ENCODE measurements at places on chromosomes 3 and 15.

- peaks cover 5% of the 10 kb centered on the region for H3K4me1 ChIP-seq
- H3K27ac ChIP-seq, result no peak overlapping the region
- H3K4me3 ChIP-seq, result no peak overlapping the region
- H3K27me3 ChIP-seq, result no peaks in the 10 kb centered on the region
Observed at GRCh38 chr3:177590826-177591225, 393.5 kb upstream of the TBL1XR1 start.

DNA sequence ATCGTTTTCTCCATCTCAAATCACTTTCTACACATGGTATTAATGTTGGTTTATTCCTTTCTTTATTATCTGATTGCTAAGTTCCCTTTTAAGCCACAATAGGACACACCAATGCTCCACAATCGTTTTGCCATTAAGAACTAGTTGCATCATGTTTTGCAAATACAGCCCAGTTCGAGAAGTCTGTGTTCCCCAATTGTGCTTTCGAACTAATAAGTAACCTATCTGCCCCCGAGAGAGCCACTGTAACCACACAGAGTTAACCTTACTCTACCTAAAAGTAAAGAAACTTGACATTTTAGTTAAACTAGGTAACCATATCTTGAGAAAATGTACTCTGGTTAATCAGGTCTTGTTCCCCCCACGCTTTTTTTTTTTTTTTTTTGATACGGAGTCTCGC lies 39.1 kb downstream of the MAGI1 start:
- no peaks in the 10 kb centered on the region for H3K27me3 ChIP-seq
- no peak for DNase-seq
- no peaks in the 10 kb centered on the region for H3K4me1 ChIP-seq
- H3K27ac ChIP-seq, result no peak overlapping the region
- H3K36me3 ChIP-seq, result no peaks in the 10 kb centered on the region

- H3K36me3 ChIP-seq, result peaks cover 39% of the 10 kb centered on the region
- peak overlapping the region; percentile 92 for H3K27ac ChIP-seq
- H3K4me3 ChIP-seq, result peak overlapping the region; percentile 95
- DNase-seq, result no peak
Observed at GRCh38 chr3:12840591-12841148, 695 bp downstream of the RPL32 start.

- peak overlapping the region; percentile 46 for H3K27ac ChIP-seq
- no peaks in the 10 kb centered on the region for H3K36me3 ChIP-seq
- H3K4me1 ChIP-seq, result peaks cover 13% of the 10 kb centered on the region
- H3K27me3 ChIP-seq, result no peaks in the 10 kb centered on the region
Observed at GRCh38 chr3:21790466-21790865, 39.5 kb upstream of the ZNF385D start.

- H3K4me3 ChIP-seq, result no peak overlapping the region
- H3K27ac ChIP-seq, result no peak overlapping the region
- no peaks in the 10 kb centered on the region for H3K27me3 ChIP-seq
Observed at GRCh38 chr3:51340013-51340829, 44.9 kb upstream of the MANF start.
